ENCODE measurements at places on chromosomes 7 and 10.

DNA sequence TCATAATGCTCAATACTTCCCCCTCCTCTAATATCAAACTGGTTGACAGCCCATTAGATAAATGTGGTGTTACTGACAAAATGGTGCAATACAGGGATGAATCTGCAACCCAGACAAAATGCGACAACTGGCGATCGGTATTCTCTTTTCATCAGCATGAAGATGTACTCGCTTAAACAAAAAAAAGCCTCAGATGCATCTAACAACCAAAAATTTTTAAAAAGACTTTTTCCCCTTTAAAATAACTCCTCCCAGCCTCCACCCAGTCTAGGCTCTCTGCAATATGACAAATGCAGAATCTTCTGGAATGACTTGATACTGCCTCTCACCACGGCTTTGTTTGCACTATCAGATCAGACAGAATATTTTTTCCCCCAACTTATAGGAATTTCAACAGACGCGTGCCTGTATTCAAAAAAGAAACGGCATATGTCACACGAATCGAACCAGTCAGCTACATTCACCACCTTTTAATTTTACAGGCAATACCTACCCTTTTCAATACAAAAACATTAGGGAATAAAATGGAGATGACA, 1.2 kb downstream of the YWHAG start:
- DNase-seq, result no peak

GRCh38 chr10:27482984-27483956, 20.8 kb upstream of the RAB18 start:
- no peak for DNase-seq

GRCh38 chr7:99930376-99930775, 956 bp upstream of the GJC3 start:
- no peak for DNase-seq

- no peak for DNase-seq
These were observed 48.4 kb upstream of the ARHGAP21 start for GRCh38 chr10:24771943-24772694.

GRCh38 chr10:6296828-6297251, 94.1 kb downstream of the PFKFB3 start:
- DNase-seq, result no peak

DNA sequence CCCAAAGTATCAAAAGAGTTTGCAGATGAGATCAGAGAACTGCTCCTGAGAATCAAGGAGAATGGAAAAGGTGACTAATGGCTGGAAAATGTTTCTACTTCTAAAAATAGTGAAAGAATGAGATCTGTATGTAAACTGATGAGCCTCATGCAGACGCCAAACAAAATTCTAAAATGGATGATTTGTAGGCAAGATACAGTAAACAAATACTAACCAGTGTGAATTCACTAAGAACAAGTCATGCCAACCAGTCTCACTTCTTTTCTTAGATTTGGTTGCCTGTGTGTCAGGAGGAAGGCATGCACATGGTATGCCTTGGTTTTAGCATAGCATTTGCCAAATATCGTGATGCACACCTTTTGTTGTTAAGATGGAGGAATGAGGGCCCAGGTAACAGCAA, 94.9 kb upstream of the PIK3CG start:
- DNase-seq, result no peak

DNA sequence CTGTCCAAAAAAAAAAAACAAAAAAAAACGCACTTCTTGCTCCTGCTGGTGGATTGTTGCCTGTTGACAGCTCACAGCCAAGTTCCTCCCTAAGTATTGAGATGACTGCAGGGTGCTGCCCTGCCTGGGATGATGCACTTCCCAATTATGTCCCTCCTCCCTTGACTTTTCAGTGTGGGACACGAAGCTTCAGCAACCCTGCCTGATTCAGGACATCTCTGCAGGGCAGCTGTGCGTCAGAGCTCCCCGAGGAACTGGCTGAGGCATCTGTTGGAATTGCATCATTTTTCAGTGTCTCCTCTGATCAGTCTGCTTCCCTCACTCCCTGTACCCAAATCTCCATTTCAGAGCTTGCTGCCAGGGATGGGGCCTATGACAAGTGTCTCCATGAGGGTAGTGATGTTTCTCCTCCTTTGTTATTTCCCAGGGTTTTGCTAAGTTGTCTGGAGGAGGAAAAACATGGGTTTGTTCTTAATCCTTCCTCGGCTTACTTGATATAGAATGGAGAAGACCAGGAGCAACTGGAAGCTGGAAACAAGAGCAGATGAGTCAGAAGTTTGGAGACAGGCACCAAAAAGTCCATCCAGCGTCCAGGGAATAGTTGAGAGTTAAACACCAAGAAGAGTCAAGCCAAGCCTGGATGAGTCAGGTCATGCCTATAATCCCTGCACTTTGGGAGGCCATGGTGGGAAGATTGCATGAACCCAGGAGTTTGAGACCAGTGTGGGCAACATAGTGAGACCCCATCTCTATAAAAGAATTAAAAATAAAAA, 355.1 kb downstream of the GALNT17 start:
- DNase-seq, result no peak

- no peak for DNase-seq
These were observed 20.6 kb upstream of the ATAD1 start for GRCh38 chr10:87838650-87839049.

- no peak for DNase-seq
These were observed 505.5 kb upstream of the PODXL start for GRCh38 chr7:132061937-132062336.

GRCh38 chr7:66927348-66927948, 6.4 kb downstream of the TMEM248 start:
- no peak for DNase-seq

GRCh38 chr7:27593226-27593625, 69.5 kb downstream of the HIBADH start:
- no peak for DNase-seq

DNA sequence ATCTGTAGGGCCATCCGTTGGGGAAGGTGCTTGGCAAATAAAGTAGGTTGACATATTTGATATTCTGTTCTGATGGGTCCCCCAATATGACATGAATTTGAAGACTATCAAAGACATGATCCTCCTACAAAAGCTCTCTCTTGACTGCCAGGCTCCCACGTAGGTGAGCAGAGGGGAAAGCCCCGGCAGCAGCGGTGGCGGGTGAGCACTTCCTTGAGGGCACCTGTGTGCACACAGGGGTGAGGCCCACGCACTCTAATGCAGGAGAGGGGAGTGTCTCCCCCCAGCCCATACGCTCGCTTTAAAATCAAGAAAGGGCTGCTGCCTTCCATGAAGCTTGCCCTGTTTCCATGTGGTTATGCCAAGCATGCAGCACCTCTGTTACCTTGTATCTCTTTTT, 100.4 kb downstream of the TAX1BP1 start:
- DNase-seq, result no peak

- DNase-seq, result no peak
These were observed 44.8 kb upstream of the LOXL4 start for GRCh38 chr10:98312822-98313221.

GRCh38 chr7:91239171-91239604, 25.0 kb upstream of the FZD1 start:
- DNase-seq, result no peak

GRCh38 chr10:15571575-15571974, 148.1 kb downstream of the ITGA8 start:
- DNase-seq, result no peak

DNA sequence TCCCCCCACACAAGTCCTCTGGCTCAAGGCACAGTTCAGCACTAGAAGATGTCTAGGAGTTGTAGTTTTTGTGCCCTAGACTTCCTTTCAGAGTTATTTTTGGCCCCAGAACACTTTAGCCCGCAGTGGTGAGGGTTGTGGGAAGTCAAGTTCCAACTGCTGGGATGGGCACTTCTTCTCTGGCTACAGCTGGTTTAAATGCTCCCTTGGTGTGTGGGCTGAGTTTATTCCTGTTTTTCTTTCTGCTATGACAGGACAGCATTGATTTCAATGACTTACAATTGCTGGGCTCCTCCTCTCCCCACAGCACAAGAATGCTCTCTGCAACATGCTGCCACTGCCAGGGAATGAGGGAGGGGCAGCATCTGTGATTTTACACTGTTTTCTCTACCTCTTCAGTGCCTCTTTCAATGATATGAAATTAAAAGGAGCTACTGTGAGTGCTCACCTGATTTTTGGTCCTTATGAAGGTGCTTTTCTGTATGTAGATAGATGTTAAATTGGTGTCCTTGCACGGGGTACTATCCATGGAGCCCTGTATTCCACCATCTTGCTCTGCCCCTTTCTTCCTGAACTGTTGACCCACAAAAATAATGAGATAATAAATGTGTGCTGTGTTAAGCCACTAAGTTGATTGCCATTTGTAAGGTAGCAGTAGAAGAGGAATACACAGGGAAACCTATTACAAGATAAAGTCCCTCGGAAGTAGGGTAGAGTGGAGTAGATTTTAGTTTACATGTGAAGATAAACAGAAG, 56.3 kb downstream of the SLC13A1 start:
- no peak for DNase-seq

DNA sequence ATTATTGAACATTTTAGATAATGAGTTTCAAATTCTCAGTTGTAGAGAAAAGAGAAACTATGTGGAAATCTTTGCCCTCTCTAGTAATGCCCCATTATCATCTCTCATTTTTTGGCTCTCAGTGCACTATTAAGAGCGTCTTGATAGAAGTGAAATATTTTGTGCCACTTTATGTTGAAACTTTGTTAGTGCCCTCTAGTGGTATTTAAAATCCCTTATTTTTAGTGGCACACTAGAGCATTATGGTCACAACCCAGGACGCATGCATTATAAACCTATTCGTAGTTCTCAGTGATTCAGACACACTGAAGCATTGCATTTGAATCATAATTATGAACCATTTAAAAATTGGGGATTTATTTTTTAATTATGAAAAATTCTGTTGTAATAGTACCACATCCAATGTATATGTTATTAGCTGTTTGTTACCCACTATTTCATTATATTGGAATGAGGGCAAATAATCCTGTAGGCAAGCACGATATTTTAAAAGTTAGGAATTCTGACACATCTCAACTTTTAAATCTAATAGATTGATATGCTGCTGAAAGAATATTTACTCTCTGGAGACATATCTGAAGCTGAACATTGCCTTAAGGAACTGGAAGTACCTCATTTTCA, 21.9 kb downstream of the PDCD4 start:
- DNase-seq, result no peak

GRCh38 chr7:17233603-17234002, 64.8 kb upstream of the AHR start:
- no peak for DNase-seq

GRCh38 chr10:70849582-70850016, 33.9 kb downstream of the SGPL1 start:
- DNase-seq, result no peak

GRCh38 chr7:157297185-157297584, 39.6 kb upstream of the DNAJB6 start:
- no peak for DNase-seq

DNA sequence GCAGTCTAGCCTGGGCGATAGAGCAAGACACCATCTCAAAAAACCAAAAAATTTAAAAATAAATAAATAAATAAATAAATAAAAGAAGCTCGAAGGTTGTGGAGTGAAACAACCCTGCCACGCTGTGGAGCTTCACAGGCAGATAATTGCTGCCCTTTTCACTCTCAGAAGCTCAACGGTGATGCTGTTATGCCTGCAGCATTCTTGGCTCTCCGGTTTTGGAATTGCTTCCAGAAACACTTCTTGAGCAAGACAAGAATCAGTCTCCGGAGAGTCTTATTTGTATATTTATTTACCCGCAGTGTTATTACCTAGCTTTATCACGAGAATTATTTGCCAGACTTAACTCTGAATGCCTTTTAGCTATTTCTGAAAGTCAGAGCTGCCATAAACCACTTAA, 40.5 kb upstream of the UBE2H start:
- DNase-seq, result no peak

- DNase-seq, result no peak
These were observed 9.8 kb upstream of the RALA start for GRCh38 chr7:39613577-39613976.

Data from cortex of kidney (tissue), 1 donor.